D721Med (cell line): ENCODE measurements at places on chromosomes 11 and 22.

DNA sequence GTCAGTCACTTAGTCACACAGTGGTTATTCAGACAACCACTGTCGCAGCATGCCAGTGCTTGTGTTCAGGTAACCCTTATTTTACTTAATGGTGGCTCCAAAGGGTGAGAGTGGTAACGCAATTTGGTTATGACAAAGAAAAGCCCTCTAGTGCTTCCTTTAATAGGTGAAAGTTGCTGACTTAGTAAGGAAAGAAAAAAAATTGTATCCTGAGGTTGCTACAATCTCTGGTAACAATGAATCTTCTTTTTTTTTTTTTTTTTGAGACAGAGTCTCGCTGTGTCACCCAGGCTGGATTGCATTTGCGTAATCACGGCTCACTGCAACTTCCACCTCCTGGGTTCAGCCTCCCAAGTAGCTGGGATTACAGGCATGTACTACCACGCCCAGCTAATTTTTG is 64.5 kb downstream of the C11orf91 start:
- DNase-seq = no peak

DNA sequence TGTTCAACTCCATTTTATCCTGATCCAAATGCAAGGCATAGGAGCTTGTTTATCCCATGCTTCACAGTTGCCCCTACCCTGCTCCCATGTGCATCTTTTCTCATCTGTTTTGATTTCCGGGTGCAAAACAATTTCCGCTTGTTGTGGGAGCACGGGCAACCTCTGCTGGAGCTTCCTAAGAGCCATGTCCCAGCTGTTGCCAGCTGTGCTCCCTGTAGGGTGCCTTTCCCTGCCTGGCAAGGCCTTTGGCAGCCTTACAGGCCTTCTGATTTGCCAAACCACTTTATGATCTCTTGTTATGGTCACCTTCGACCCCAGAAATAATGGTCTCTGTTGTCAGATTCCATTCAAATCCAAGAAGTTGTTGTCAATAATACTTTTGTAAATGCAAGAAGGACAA is 1038.5 kb downstream of the OPCML start:
- DNase-seq = no peak

GRCh38 chr11:105033343-105033742 is 1.6 kb downstream of the CASP1 start:
- no peak for DNase-seq

DNA sequence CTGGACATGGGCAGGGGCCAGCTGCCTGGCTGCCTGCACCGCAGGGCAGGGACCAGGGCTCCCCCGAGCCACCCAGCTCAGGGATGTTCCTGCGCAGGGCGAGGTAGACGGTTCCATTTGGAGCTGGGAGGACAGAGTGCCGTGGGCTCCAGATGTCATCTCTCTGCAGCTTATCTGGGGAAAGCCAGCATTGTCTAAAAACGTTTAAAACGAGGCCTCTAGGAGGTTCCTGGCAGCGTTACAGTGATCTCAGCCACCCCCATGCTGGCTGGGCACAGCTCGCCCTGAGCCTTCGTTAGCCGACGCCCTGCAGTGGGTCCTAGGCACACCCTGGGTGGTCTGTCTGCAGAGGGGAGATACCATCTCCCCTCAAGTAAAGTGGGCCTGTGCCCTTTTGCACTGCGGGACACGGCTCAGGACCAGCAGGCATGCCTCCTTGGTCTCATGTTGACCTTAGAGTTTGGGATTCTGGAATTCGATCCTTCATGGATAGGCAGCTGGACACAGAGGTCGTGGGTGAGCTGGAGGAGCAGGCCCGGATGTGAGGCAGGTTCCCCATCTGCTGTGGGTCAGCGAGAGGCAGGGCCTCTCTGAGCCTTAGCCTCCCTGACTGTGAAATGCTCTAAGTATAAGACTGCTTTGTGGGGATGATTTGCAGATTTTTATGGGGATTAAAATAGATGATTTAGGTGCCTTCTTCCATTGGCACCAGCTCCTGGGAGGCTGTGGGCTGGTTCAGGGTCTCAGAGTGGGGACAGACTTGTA is 14.1 kb downstream of the SYNGR1 start:
- DNase-seq = no peak

DNA sequence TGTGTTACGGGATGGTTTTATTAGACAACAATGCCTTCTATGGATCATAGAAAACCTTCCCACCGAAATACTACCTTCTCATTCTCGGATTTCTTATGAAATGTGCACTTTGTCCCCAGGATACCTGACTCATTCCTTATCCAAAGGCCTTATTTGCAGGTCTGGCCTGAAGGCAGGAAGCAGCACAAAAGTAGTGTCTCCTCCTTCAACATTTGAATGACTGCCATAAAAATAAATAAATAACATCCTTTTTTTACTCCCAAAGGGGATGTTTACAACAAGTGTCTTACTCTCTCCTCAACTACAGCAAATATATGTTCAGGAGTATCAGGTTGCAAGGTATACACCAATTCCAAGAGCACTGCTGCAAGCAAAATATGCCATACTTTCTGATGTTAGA is 41.6 kb upstream of the PAK1 start:
- no peak for DNase-seq

- no peak for DNase-seq
These were observed 10.2 kb upstream of the FCHSD2 start for GRCh38 chr11:73152086-73152853.

- DNase-seq = no peak
These were observed 98.5 kb downstream of the TSPAN18 start for GRCh38 chr11:44825058-44825785.

- DNase-seq = no peak
These were observed 1.2 kb upstream of the TCIRG1 start for GRCh38 chr11:68037411-68038225.

- no peak for DNase-seq
These were observed 64.6 kb downstream of the MYEOV start for GRCh38 chr11:69358398-69359020.

DNA sequence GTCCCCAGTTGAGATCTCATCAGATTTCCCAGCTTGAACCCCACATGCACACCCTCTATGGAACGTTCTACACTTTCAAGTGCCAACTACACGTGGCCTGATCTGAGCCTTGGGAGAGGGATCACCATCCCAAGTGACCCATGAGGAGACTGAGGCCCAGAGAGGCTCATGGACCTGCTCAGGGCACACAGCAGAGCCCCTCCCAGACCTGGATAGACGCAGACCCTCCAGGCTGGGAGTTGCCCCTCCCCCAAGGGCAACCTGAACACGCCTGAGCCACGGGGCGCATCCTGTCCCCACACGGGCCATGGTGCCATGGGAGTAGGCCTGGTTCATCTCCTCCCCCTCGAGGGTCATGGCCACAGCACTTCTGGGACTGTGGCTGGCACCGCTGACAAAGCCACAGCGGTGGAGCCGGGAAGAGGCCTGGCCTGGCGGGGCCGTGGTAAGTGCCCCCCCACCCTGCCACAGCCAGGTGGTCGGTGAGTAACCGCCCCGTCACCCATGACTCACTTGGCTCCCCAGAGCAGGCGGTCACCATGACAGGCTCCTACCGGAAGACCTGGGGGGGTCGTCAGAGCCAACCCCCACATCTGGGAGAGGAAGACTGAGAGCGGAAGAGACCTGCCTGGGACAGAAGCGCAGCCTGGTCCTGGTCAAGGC is 8.1 kb downstream of the WNT7B start:
- no peak for DNase-seq

- no peak for DNase-seq
These were observed 33.9 kb downstream of the BCL2L13 start for GRCh38 chr22:17672417-17672991.

- DNase-seq = no peak
These were observed 382.9 kb downstream of the BRD1 start for GRCh38 chr22:49444781-49445180.

GRCh38 chr22:19498866-19499190 is 19.1 kb downstream of the CDC45 start:
- no peak for DNase-seq

GRCh38 chr22:30605449-30606110 is 1.4 kb upstream of the TCN2 start:
- no peak for DNase-seq

DNA sequence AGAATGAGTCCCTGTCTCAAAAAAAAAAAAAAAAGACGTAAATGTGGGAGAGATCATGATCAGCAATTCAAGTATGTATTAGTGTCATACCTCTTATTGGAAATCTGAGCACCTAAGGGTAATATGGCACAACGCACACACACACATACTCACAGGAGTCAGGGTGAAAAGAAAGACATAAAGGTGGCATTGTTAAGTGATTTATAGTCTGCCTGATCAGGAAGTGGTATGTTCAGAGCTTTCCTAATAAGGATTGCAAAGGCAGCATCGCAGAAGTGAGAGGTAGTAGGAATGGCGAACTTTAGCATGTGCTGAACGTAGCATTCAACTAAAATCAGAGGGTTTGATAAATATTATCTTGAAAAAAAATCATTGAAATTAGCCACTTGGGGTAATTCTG is 854.3 kb downstream of the METTL15 start:
- DNase-seq = no peak
